ENCODE measurements at places on chromosomes 5 and 9. TPM values are rescaled to one million over a fixed set of nuclear protein-coding genes. Genes with fewer than 3 reads are reported as not detected.

DNA sequence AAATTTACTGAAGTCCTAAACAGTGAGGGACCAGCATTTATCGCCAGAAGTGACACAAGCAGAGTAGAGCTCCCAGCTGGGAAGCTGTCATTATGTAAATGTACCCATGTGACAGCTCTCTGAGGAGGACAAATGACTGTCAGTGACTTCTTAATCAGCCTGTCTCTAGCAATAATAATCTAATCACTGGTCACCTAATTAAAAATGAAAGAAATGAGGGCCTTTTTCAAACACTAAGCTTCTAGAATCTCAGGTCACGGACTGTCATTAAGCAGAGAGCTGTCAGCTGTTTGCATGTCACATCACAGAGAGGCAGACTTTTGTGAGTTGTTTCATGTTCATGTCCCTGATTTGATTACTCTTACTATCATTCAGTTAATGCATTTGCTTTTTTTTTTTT is 77.9 kb upstream of the FBXL17 start:
- no peaks in the 10 kb centered on the region for H3K27me3 ChIP-seq
- peaks cover under 1% of the 10 kb centered on the region for H3K36me3 ChIP-seq
- no peak overlapping the region for H3K27ac ChIP-seq
- H3K4me3 ChIP-seq: no peak overlapping the region
- no peak for DNase-seq

GRCh38 chr5:167952278-167952995 is 339.0 kb upstream of the WWC1 start:
- H3K4me1 ChIP-seq: peaks cover 18% of the 10 kb centered on the region
- no peaks in the 10 kb centered on the region for H3K36me3 ChIP-seq
- no peak for DNase-seq
- peak overlapping the region; percentile 80 for H3K27ac ChIP-seq

GRCh38 chr5:56475689-56476486 is 242.8 kb upstream of the ANKRD55 start:
- no peak overlapping the region for H3K27ac ChIP-seq
- peaks cover 20% of the 10 kb centered on the region for H3K4me1 ChIP-seq
- H3K4me3 ChIP-seq: no peak overlapping the region
- H3K36me3 ChIP-seq: no peaks in the 10 kb centered on the region

GRCh38 chr9:4316409-4316808 is 16.5 kb upstream of the GLIS3 start:
- peaks cover 3% of the 10 kb centered on the region for H3K4me1 ChIP-seq
- H3K4me3 ChIP-seq: no peak overlapping the region
- H3K36me3 ChIP-seq: no peaks in the 10 kb centered on the region
- no peak for DNase-seq
- H3K27me3 ChIP-seq: no peaks in the 10 kb centered on the region

CFAP77 gene
- 0.43 TPM for total RNA-seq

All from progenitor cell of endocrine pancreas (in vitro differentiated cells).